Cortex of kidney (tissue), 1 donor: ENCODE measurements at places on chromosomes 2 and 18.

- DNase-seq: no peak
These were observed 86.0 kb downstream of the RAPGEF4 start for GRCh38 chr2:172821370-172822338.

- DNase-seq: no peak
These were observed 31.5 kb upstream of the PDIA6 start for GRCh38 chr2:10844097-10844496.

GRCh38 chr18:79385708-79386341 lies 9.9 kb upstream of the NFATC1 start:
- DNase-seq: no peak

GRCh38 chr2:45731141-45731540 lies 79.7 kb downstream of the PRKCE start:
- DNase-seq: no peak

DNA sequence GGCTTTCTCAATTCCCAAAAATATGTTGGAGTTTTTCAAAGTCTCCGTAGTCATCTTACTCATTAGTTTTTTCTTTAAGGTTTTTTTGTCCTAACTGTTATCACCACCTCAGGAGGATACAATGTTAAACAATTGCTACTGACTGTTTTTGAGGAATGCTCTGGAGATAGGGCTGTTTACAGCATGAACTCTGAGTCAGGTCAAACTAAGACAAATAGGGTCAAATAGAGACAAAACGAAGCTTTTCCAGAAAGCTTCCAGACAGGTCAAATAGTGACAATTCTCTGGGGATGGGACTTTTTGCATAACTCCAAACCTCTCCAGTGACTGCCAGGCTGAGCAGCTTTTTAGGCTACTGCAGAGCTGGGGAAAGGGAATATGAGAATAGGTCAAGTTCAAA lies 15.2 kb upstream of the DIPK1C start:
- no peak for DNase-seq

- no peak for DNase-seq
These were observed 28.7 kb downstream of the MLPH start for GRCh38 chr2:237515621-237516275.

DNA sequence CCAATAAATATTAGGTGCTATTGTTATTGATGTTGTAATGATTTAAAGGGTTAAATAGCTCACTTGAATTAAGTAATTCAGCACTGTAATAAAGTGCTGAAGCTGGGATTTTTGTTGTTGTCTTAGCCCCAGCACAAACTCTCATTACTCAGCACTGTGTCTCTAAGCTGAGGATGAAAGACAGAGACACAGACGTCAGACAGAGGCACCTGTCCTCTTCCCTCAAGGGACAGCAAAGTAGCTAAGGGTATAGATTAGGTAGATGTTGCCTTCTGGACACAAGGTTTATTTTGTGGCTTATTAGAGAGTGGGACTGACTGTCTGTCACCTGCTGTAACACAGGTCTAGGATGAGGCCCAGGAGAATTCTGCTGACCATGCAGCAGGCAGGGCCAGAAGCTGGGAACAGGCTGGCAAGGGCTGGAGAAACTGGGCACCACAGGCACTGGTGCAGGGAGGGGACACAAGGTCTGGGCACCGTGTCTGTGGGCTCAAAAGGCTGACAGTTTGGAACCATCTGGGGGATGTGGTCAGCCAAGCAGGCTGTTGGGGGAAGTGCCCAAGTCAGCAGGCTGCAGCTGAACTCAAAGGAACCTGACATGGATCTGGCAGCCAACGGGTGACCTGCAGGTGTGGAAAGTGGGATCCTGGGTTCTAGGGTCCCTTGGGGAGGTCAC lies 20.0 kb upstream of the PTPN4 start:
- no peak for DNase-seq
